ENCODE measurements at places on chromosomes 3 and 15.

GRCh38 chr3:22907796-22908195, 295.3 kb upstream of the UBE2E2 start:
- no peak for DNase-seq

DNA sequence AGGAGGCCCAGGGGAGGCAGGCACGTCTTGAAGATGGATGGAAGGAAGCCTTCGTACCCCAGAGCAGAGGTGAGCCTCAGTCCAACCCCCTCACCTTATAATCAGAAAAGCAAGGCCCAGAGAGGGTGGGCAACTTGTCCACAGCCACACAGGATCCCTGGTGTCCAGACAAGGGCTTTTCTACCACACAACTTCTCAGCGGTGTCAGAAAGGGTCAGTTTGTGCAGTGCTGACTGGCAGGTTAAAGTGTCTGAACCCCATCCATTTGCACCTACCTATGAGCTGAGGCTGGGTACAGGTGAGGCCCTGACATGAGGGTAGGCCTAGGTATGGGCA, 8.6 kb downstream of the IGDCC3 start:
- no peak for DNase-seq

DNA sequence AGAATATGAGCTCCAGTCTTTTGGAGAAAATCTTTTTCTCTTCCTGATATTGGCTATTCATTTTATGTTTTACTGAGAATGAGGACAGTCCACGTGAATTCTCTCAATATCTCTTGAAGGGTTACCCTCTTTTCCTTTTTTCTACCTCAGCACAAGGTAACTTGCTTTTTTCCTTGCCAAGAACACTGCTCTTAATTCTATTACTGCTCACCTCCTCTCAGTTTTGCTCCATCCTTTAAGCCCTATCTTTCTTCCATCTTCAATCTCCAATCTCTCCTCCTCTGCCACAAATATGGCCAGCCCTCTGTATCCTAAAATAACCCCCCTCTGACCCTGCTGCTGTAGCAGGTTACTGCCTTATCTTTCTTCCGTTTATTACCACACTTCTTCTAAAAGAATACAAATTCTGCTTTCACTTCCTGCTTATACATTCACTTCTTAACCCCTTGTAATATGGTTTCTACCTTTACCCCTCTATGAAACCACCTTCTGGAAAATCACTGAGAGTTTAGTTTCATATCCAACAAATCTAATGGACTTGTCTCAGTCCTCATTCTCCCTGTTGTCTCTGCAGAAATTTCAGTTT, 89.0 kb downstream of the NFKBIZ start:
- no peak for DNase-seq

DNA sequence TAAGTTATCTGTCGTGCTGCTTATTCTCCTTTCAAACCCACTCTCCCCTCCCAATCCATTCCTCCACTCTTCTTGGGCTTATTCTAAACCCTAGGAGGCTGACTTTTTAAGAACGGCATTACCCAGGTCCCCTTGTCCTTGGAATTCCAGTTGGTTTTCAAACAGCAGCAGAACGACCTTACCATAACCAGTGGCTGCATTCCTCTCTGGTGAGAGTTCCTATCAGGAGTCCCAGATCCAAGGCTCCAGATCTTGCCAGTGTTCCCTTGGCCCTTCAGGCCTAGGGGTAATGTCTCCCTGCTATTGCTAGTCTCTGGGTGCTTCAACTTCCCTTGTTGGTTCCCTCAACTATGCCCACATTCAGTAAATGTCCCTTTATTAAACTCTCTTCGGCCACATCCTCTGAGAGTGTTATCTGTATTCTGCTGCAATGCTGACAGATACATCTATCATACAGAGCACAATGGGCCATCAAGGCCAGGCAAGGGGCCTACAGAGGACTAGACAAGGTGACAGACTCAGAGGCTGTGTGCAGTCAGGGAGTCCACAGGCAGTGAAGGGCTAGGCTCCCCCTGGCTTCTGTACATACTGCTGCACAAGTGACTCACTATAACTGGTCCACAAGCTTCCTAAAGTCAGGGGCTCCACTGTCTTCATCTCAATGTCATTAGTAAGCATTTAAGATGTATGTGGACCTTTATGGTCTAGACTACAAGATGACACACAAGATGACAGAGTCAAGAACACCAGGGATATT, 10.1 kb downstream of the LYSMD2 start:
- DNase-seq = no peak

DNA sequence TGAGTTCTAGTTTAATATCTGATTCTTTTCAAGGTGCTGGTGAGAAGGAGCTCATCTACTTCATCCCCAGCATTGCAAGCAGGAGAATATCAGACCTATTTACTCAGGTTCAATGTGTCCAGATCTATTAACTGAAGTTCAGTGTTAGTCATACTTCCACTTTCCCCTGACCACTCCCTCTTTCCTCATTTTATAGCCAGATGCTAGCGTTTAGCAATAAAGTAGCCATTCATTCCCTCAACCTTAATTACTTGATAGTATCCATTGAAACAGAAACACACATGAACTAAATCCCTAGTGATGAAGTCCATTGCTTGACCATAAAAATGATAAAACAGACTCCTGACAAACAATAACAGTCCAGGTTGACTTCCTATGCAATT, 60.0 kb downstream of the RPL22L1 start:
- no peak for DNase-seq

DNA sequence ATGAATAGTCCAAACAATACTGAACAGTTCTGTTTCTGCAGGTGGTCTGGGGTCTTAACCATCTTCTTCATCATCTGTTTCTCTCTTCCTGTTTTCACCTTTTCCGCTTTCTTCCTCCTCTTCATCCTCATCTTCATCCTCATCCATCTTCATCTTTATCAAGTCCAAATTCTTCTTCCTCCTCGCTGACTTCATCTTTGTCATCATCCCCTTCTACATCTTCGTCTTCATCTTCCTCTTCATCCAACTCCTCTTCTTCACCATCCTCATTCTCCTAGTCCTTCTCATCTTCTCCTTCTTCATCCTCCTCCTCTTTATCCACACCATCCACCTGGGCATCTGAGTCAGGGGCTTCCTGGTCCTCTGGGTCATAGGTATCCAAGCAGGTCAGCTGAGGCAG, 16.5 kb upstream of the CFAP161 start:
- no peak for DNase-seq

DNA sequence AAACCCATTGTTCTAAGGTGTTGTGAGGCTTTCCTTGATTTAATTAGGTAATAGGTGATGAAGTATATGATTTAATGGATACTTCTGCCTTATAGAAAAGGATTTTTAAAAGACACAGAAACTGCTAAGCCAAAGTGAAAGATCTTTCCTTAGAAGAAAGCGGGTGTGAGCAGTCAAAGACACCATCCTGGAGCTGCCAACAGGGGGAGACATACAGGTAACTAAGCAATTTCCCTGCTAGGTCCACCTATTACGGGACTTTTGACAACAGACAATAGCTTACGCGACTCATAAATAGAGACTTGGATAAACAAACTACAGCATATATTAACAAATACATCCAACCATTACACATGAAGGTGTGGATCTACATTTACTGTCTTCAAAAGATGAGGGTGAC, 669.5 kb downstream of the SQOR start:
- DNase-seq = no peak

DNA sequence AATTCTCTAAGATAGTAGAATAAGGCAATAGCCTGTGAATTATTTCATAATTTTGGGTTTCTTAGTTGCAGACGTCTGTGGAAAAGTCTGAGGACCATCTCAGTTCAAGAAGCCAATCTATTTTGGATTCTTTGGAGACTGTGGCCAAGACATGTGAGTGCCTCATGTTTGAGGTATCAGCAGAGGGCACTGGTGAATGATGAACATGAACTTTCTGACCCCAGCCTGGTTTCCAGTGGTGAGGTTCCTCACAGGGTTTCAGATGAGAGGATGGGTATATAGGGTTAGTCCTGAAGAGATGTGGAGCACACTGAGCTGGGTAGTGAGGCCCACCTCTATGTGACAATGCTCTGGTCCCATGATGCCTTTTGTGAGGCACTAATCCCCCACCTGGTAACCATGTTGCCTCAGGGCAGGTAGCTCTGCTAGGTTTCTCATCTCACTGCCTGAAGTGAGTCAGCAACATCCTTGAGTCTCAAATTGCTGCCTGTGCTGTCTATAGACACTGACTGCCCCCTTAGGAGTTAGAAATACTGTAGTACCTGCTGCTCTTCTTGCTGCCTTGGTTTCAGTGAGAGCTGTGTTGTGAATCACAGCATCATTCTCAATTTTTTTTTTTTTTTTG, 32.3 kb downstream of the C3orf62 start:
- no peak for DNase-seq

DNA sequence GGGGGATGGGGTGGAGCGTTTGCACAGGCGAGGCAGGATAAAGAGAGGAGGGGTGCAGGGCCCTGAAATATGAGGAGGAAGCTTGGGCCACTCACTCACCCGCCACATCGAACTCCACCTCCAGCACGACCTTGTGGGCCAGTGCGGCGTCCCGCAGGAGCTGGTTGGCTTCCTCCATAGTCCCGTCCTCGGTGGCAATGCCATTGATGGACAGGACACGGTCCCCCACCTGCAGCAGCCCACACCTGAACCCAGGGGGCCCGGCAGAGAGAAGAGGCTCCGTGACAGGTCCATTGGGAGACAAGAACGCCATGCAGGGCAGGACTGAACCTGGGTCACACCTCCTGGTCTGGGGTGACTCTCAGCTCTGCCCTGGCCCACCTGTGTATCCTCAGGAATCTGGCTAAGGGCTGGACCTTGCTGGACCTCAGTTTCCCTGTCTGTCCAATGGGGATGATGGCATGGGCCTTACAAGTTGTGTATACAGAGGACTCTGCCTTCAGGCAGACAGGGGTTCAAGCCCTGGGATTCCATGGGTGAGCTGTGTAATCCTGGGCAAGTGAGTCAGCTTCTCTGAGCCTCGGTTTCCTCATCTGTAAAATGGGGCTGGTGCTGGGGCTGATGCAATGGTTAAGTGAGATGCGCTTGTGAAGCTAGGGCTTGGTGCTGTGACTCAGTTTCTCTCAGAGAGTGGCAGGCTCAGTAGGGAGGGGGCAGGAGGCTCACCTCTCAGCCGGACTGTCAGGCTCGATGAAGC, 26.4 kb downstream of the GRIP2 start:
- DNase-seq = no peak

DNA sequence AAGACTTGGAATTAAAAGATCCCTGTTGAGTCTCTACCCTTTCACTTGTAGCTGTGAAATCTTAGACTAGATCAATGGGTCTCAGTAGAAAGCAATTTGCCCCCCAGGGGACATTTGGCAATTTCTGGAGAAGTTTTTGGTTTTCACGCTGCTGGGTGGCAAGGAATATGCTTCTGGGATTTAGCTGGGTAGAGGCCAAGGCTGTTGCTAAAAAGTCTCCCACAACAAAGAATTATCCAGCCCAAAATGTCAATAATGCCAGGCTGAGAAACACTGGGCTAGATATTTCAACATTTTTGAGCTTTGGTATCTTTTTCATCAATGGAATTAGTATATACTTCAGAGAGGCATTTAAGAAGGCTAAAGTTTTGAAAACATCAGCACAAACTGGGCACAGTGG, 8.7 kb downstream of the CAPN7 start:
- no peak for DNase-seq

DNA sequence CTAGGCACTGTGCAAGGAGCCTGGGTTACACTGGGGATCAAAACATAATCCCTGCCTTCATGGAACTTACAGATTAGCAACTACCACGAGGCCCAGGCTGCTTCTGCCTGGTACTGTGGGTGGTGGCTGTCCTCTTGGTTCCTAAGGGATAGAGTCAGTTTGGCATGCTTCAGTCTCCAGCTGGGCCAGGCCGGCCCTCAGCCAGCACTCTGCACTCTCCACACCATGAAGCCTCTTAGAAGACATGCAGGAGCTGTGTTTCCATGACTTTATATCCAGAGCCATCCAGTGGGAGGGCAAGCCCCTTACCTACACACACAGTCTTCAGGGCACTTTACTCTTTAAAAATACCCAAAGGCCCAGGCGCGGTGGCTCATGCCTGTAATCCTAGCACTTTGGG, 54.4 kb downstream of the ATP1B3 start:
- no peak for DNase-seq

- peak; percentile 72 for DNase-seq
These were observed 192.6 kb upstream of the LYSMD4 start for GRCh38 chr15:99925661-99926461.

GRCh38 chr15:101579631-101580163, 72.5 kb downstream of the TM2D3 start:
- no peak for DNase-seq

DNA sequence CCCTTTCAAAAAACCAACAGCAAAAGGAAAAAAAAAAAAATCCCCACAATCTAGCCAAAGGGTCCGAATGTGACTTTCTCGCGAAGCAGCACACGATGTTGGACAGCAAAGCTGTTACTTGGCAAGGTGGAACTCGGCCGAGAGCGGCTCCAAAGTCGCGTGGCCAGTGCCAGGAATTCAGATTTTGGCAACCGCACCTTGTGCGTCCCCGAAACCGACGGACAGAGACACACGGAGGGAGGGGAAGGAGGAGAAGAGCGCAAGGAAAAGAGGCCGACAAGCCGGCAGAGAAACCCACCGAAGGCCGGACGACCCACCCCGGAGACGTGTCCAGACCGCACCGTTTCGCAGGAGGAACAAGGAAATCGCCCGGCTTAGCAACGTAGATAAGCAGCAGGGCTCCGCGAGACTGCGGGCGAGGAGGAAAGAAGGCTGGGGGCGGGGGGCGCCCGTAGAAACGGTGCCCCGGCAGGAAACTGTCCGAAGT, 517.3 kb downstream of the MECOM start:
- DNase-seq = no peak

GRCh38 chr15:73716417-73716816, 32.2 kb downstream of the CD276 start:
- DNase-seq = no peak

- DNase-seq = no peak
These were observed 30.1 kb downstream of the CFAP161 start for GRCh38 chr15:81163961-81164800.

DNA sequence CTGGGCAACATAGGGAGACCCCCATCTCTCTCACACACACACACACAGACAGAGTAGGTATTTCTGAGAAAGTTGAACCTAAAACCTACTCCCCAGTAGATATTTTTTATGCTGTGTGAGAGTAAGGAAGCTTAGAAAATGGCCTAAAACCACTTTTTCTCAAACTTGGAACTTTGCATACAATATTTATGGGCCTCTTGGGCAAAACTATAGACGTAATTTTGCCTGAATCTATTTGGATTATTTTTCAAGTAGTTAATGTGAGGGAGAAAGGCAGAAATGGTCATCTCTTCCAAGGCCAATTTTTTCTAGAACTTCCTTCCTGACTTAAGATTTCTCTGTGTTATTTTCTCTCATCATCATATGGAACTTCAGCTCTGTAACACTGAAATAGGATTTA, 81.7 kb downstream of the ZNF609 start:
- DNase-seq = no peak

DNA sequence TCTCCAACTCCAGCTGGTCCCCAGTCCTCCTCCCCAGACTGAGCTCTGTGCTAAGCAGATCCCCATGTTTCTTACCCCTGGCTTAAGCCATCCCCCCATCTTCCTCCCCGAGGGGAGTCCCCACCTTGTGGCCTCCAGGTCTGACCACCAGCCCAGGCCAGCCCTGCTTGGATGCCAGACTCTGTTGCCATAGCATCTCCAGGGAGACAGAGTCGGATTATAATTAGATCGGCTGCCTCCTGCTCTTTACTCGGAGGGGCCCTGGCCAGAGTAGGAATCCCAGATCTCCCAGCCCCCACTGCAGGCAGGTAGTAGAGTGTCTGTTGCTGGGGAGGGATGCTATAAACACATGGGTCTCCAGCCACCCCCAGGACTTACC, 2.4 kb downstream of the KLHDC8B start:
- no peak for DNase-seq

Measured in T-helper 22 cell (primary cell).